ENCODE measurements at places on chromosomes 4 and X.
A peak's percentile ranks its signal among the peaks of the same experiment; 100 is the strongest.

DNA sequence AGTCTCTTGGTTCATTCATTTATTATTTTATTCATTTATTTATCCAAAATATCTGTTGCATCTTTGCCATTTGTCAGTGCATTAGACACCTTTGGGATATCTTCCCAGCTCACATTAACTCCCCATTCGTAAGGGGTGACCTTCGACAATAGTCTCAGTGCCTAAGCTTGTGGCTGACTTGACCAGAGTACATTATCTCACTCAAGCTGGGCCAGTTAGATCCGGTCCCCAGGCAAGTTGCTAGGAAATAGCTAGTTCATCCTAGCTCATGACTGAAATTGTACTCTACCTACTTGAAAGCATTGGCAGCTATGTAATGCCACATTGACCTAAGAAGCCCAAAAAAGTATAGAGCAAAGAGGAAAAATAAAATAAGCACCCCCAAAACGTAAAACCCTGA lies 165.3 kb downstream of the FBXO8 start:
- DNase-seq, result no peak

- peak; percentile 29 for DNase-seq
Observed at GRCh38 chrX:54358424-54359211, 772 bp upstream of the WNK3 start.

- DNase-seq, result no peak
Observed at GRCh38 chr4:82561786-82562563, at the start of gene TMEM150C. Gene TMEM150C (minus strand): TSS chr4:82561988. CDS start chr4:82504657, 57,331 bp downstream.

GRCh38 chr4:86521373-86521969 lies 72.6 kb upstream of the PTPN13 start:
- no peak for DNase-seq

GRCh38 chrX:21131346-21131745 lies 242.9 kb upstream of the CNKSR2 start:
- DNase-seq, result no peak

DNA sequence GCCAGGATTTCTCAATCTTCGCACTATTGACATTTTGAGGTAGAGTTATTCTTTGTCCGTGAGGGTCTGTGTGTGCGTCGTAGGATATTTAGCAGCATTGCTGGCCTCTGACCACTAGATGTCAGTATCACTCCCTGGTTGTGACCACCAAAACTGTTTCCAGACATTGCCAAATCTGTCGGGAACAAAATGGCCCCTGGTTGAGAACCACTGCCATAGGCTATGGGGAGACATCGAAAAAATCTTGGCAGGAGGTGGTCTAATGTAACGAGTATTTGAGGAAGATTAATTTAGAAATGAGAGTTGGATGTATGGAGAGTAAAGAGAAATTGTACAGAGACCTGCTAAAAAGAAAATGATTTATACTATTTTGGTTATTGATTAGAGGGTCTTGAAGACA lies 108.4 kb downstream of the DOCK11 start:
- DNase-seq, result peak; percentile 31

GRCh38 chr4:42371305-42372252 lies 25.7 kb upstream of the SHISA3 start:
- no peak for DNase-seq

DNA sequence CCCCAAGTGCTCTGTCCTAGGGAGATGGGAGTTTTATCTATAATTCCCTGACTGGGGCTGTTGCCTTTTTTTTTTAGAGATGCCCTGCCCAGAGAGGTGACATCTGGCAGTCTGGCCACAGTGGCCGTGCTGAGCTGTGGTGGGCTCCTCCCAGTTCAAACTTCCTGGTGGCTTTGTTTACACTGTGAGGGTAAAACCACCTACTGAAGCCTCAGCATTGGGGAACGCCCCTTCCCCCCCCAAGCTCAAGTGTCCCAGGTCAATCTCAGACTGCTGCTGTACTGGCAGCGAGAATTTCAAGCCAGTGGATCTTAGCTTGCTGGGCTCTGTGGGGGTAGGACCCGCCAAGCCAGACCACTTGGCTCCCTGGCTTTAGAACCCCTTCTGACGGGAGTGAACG lies 38.3 kb upstream of the CBLL2 start:
- no peak for DNase-seq
